IPS-NIHi11 (cell line): ENCODE measurements at places on chromosomes 5 and 9.

DNA sequence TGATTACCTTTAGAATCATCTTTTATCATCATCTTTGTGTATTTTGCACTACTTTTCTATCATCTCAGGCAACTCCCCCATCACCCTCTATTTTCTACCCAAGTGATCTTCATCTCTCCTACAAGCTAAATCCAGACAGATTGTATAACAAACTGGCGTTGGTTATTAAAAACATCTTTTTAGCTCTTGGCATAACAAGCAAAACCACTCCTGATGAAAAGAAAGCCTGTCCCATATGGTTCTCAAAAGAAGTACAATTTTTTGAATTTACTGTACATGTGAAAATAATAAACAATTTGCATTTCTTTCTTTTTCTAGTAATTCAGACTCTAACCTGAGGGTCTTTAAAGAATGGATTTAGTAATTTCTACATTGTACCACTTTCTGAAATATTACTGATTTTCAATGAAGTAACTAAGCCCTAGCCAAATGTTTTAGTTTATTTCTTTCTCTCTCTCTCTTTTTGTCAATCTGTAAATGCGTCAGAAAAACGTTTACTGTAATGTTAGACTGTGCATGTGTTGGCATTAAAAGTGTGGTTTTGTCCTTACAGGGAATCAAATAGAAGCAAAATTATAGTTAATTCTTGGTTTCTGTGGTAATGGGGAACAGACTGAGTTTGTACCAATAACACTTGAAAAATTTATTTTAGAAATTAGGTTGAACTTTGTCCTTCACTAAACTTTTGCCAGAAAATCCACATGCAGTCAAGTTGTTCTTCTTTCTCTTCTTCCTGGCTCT lies 52.5 kb upstream of the RPS23 start:
- no peak for DNase-seq

DNA sequence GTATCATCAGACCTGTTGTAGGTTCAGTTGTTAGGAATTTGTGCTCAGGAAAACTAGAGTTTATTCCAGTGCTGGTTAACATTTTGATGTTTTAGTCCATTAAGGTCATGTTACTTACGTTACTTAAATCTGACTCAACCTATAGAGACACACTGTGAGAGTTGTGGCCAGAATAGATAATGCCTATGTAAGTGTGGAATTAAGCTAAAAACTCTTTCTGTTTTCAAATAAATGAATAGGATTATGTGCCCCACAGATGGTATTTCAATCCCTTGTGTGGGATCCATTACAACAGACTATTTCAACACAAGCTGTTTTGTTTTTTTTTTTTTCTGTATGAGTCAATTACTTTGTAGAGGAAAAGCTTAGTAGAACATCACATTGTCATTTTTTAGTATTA lies 68.1 kb downstream of the MEGF10 start:
- no peak for DNase-seq

DNA sequence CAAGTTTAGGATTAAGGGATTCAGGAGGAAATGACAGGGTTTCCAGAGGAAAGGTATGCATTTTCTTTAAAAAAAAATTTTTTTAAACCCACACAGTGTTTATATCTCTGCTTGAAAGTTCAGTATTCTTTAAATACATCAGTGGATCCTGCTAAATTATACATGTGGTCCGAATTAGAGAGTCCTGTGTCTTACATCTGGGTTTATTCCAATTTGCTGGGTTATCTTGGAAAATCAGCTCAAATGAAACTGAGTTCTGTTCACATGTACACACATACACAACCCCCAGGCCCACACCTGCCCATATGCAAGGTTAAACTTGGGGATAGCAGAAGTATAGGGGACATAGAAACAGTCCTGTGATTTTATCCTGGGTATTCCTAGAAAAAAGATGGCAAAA lies 493.7 kb downstream of the ZNF608 start:
- no peak for DNase-seq

DNA sequence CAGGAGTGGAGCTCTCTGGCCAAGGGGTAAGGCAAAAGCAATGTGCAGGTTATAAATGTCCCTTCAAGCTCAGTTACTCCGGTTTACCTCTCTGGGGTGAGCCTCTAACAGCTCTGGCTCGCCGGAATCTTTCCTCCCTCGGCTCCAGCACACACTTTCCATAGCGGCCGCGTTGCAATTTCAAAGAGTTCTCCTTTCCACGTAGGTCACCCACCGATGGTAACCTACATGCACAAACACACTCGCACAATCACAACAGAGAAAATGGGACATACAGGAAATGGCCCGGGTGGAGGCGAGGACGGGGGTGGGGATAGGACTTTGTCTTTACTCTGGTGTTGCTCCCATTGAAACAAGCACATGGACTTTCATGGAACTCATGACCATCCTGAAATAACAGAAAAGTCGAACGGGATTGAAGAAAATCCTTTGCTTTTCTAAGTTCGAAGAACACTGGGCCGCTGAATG lies 1.2 kb downstream of the LHFPL2 start:
- no peak for DNase-seq

DNA sequence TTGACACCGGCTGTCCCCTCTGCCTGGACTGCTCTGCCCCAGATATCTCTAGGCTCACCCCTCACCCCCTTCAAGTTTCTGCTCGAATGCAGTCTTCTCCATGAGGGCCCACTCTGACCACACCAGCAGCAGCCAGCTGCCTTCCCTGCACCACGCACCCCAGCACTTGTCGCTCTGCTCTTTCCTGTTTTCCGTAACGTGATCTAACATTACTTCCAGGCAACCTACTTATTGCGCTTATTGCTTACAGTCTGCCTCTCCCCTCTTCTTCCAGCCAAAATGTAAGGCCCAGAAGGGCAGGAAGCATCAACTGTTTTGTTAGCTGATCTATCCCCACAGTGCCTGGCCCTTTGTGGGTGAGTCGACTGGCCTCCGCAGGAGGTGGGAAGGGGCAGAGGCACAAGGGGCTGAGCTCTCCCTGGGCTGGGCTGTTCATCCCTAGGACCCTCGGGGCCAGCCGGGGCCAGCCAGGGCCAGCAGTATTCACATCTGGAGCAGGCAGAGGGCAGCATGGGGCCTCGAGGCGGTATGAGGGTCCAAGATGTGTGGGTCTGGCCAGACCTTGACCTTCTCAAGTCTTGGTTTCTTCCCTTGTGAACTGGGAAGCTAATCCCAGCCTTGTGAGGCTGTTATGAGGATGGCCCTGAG lies 11.6 kb upstream of the DBN1 start:
- DNase-seq = no peak

DNA sequence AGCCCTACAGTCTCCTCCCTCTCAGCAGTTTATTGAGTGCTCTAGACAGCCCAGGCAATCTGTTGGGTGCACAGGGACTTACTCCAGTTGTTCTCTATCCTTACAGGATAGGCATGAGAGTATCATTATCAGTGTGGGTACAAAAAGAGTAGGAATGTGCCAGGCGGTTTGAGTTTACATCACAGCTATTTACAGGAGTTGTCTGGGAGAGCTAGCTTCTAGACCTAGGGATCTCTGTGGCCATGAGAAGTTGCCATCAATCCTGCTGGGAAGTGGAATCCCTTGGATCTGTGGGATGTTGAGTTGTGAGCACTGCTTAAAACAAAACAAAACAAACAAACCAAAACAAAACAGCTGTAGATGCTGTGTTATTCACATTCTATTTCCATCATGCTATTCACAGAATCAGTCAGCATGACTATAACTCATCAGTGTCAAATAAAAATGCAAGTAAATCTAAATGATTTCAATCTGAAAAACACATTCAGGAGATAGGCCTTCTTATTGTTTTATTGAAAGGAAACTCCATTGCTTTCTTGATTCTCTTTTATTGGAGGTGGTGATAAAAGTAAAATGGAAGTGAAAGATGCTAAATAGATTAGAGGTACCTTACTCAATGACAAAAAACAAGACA lies 552.4 kb upstream of the ZNF608 start:
- DNase-seq = no peak

- DNase-seq = no peak
Measured at GRCh38 chr9:37029776-37030610, 4.1 kb downstream of the PAX5 start.

GRCh38 chr9:4497855-4498254 lies 7.6 kb downstream of the SLC1A1 start:
- DNase-seq = no peak
